ENCODE measurements at places on chromosomes 12 and 14.

GRCh38 chr14:89616852-89617341 is 199.9 kb upstream of the FOXN3 start:
- DNase-seq = no peak

DNA sequence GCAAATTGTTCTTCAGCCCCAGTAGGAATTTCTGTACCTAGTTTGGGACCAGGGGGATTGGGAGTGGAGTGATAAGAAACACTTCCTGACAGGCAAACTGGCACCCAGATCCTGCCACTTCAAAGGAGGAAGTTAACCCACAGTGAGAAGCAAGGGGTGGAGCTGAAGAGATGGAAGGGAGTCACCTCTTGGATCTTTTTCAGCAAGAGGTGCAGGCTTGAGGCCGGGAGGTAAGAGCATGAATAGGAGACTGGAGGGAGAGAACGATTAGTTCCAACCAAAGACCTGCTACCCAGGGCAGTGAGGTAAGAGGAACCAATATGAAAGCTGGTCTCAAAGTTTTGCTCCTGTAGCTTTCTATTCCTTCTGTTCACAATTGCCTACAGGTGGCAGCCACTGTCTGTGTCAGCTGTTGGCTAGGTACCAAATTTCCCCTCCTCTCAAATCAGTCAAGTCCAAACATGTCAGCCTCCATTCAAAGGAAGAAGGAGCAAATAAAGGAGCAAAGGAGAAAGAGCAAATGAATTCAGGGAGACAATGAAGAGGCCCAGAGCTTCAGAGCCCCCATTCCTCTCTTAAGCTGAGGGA is 14.9 kb upstream of the TAC3 start:
- DNase-seq = no peak

DNA sequence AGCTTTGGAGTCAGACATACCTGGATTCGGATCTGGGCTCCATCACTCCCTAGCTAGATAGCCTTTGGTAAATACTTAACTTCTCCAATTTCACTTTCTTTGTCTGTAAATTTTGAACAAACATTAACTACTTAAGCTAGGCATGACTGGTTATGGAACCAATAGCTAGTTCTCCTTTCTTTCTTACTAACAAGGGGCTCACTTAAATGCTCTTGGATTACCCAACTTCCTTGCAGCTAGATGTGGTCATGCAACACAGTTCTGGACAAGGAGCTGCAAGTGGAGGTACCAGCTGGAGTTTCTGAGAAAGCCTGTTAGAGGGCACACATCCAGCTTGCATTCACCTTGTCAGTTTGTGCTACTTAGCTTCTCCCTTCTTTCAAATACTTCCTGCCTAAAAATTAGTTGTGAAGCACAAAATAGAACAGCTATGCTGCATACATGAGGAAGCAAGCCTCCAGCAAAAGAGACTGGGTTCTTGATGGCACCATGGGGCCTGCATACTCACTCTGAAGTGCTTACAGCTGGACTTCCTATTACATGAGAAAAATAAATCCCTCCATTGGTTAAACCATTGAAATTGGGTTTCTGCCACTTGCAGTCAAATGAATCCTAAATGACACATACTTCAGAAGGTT is 210.1 kb upstream of the EEA1 start:
- DNase-seq = no peak

DNA sequence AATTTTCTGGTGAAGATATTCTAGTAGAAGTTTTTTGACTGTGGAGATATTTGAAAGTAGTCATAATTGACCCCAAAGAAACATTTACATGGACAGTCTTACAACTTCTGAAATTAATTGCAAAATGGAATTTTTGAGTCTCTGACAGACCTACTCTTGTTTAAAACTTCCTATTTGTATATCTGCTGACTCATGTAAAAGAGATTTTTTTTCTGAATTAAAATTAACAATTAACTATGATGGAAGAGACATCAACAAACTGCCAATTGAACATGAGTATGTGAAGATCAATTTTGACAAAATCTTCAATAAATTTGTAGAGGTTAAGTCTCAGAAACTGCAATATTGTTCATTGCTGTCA is 108.5 kb upstream of the MAX start:
- DNase-seq = no peak

DNA sequence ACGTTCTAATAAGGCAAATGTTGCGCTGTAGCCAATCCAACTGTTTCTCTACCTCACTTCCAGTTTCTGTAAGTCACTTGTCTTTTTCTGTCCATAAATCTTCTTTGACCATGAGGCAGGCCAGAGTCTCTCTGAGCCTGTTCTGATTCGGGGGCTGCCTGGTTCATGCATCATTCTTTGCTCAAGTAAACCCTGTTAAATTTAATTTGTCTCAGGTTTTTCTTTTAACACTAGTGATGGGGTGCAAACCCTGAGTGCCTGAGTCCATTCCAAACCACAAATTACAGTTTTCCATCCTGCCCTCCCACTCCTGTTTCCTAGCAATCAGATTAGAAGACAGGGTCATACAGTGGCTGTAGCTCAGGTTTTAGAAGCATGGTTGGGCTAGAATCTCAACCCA is 41.9 kb downstream of the VWF start:
- no peak for DNase-seq

- no peak for DNase-seq
Observed at GRCh38 chr12:26678697-26679660, 154.0 kb downstream of the ITPR2 start.
